Activated naive CD4-positive, alpha-beta T cell (primary cell): ENCODE measurements at places on chromosomes 16 and 17.

DNA sequence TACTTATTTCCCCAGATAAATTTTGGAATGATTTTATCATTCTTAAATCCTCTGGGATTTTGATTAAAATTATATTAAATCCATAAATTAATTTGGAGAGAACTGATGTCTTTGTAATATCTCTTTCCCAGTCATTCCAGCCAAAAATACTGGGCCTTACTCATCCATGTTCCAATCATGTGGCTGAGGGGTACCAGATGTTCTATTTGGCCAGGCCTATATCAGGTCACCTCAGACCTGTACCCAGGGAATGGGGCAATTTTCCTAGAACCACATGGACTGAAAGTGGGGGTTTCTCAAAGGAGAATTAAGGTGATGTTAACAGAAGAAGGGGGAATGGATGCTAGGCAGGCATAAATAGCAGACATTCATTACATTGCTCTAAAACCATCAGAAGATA, 7.5 kb downstream of the SNTB2 start:
- no peak for DNase-seq

GRCh38 chr16:54118846-54119245, 167.7 kb downstream of the IRX3 start:
- no peak for DNase-seq

GRCh38 chr17:49483599-49484509, 11.2 kb upstream of the NGFR start:
- no peak for DNase-seq

GRCh38 chr17:6075050-6075449, 4.9 kb downstream of the WSCD1 start:
- no peak for DNase-seq

DNA sequence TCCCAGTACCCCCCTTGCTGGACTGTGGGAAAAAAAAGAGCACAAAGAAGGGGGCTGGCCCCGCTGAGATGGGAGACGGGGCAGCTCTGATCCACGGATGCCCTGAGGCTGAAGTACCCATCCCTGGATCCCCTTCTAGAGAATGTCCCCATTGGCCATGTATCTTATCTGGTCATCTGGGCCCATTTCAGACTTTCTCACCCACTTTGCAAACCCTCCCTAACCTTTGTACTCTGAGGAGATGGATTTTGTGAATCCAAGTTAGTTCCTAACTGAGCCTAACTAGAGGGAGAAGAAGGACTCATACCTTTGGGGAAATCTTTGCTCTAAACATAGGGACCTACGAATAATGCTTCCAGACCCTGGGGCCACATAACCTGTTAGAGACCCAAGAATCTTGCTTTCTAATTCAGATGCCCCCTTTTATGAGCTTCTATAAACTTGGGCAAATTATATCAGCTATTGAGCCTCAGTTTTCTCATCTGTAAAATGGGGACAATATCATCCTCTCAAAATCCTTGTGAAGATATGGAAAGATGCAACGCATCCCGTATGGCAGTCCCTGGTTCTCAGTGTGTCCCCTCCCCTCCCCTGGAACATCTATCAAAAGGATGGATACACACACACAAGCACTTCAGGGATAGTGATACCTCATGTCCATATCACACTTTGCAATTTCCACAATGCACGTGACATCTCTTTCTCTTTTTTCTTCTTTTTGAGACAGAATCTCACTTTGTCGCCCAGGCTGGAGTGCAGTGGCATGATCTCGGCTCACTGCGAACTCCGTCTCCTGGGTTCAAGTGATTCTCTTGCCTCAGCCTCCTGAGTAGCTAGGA, 16.8 kb upstream of the FZD2 start:
- no peak for DNase-seq

GRCh38 chr16:29804020-29804419, 2.3 kb upstream of the MAZ start:
- no peak for DNase-seq

DNA sequence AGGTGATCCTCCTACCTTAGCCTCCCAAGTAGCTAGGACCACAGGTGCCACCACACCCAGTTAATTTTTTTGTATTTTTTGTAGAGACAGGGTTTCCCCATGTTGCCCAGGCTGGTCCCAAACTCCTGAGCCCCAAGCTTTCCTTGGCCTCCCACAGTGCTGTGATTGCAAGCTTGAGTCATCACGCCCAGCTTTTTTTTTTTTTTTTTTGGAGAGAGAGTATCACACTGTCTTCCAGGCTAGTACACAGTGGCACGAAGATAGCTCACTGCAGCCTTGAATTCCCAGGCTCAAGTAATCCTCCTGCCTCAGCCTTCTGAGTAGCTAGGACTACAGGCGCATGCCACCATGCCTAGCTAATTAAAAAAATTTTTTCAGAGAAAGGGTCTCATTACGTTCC, 27.2 kb downstream of the HEATR9 start:
- DNase-seq: no peak

DNA sequence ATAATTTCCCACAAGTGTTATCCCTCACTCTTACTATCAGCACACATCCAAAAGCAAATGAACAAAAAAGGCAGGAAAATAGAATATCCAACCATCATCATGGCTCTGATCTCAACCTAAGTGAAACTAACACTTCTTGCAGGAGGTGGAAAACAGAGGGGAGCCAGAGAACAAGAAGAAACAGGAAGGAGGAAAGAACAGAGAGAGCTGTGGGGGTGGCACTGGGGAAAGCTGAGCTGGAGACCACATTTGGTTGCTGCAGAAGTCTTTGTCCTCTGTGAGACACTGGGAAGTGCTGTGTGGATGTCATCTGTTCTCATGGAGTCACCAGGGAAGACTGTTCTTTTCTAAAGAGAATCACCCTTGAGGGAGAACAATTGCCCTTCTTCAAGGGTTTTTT, 34.7 kb downstream of the GRB7 start:
- DNase-seq: no peak

DNA sequence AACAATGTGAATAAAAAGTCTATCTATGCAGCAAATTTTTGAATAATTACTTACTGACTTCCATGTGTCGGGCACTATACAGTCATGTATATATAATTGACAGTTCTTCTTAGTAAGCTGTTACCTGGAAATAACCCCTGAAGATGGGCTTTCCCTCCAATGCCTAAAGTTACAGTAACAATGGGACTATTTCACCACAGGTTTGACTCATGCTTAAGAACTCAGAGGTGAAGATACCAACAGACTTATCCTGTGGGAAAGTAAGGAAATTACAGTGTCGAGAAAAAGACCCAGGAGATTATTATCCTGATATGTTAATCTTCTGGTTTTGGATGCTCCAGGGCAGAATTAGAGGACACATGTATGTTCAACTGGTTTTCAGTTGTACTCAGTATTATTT, 601.5 kb upstream of the SOX9 start:
- DNase-seq: no peak

DNA sequence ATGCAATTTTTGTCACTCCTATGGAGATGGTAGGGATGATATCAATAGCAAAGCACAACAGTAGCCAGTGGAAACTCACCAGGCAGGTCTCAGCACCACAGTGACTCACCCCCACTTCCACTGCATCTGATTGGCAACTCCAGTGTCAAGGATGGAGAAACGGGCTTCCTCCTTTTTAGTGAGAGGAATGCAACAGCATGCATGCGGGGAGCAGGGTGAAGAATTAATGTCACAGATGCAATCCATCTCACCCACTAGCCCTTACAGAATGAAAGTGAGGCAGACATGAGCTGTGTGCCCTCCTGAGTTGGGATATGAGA, 467.0 kb upstream of the C16orf82 start:
- no peak for DNase-seq

- DNase-seq: no peak
Observed at GRCh38 chr17:81939881-81940385, 2.8 kb upstream of the PYCR1 start.

- no peak for DNase-seq
Observed at GRCh38 chr17:5282642-5283217, 646 bp downstream of the RABEP1 start.

DNA sequence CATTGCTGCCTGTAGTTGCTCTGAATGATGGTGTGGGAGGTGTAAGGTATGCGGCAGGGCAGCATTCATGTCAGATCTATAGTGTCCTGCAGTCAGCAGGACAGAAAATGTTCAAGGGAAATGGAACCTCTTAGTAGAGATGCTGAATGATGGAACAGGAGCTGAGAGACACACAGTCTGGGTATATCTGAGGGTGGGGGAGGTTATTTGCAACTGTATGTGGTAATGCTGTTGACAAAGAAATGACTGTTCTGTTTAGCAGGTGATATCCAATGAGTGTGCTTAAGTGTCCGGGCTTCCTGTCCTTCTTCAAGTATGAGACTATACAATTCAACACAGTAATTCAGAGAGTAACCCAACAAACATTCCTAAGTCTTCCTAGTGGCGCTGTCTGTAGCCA, 46.6 kb downstream of the STH start:
- DNase-seq: no peak

DNA sequence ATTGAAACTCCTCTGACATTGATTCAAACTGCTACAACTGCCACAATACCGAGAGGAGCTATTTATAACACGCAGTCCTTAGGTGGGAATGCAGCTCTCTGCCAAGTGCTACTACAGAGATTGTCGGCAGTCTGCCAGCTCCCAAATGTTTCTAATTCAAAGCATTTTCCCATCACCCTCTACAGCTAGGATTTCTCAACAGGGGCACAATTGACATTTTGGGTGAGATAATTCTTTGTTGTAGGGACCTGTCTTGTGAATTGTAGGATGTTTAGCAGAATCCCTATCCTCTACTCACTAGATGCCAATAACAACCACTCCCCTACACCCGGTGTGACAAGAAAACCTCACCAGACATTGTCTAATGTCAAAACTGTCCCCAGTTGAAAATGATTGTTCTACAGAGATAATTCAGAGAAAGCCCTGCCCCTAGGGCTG, 7.8 kb upstream of the N4BP1 start:
- no peak for DNase-seq

DNA sequence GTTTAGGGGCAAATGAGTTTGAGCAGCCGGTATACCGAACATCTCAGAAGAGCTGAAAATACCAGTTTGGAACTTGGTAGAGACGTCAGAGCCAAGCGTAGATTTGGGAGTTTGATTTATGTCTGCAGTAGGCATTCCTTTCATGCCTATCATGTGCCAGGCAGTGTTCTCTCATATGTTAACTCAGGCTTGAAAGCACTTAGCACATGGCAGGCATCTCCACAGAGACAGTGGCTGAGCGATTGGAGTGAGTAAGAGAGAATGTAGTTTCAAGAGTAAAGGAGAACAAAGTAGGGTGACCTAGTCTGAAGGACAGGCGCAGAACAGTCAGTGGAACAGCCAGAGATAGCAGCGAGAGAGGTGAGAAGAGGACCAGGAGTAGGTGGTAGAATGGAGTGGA, 207.0 kb downstream of the FTO start:
- DNase-seq: no peak
